ENCODE measurements at places on chromosomes 1 and 21.

DNA sequence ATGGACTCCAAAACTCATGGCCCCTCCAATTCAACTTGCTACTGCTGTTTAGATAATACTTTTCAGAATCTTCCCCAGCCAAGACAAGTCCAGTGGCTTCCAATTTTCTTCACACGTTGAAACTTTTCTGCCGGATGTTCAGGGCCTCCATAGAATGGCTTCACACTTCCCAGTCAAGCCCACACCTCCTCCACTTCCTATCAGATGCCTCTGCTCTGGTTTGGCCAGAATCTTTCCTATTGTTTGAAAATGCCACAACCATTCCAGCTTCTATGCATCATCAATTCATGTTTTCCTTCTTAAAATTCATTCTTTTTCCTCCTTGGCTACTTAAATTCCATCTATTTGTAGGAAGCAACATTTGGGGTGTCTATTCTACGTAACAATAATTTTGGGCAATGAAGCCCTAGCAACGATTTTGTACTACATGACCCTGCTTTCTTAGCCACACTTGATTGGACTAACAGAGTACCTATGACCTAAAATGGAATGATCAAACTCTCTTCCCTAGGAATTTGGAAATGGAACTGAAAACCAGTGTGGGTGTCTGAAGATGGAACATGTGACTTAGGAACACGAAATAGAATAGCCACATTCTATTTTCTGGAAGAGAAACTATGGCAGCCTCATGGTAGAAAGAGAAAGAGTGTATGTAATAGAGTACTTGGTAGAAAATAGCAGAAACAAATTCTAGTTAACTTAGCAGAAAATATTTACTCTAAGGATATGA lies 74.1 kb upstream of the CNIH3 start:
- DNase-seq, result no peak

DNA sequence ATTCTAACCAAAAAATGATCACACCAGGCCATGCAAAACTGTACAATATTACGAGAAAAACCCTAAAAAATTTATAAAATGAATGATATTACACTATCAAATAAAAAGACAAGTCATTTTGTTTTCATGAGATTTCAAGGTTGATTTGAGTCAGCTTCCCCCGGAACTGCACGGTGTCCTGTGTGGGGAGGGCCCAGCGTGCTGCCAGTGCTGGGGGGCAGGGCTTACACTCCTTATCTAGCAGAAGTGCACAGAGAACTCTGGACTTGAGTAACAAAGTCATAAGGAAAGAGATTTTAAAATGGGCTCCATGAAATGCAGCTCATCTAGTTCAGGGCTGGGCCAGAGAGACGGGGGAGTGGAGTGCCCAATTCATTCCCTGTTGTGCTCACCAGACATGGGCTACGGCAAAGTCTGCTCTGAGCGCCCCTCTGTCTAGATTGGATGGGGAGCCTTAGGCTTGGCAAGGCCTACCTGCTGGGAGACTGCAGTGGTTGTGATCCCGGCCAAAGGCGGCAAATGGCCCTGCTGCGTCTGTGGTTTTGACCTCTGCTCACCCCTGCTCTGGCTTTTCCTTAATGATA lies 50.1 kb downstream of the COQ8A start:
- DNase-seq, result no peak

- DNase-seq, result no peak
Measured at GRCh38 chr1:197235355-197235754, 32.7 kb upstream of the CRB1 start.

GRCh38 chr1:179151908-179152682 lies 70.2 kb downstream of the TOR3A start:
- DNase-seq, result no peak

- no peak for DNase-seq
Measured at GRCh38 chr21:23127973-23128372, 2129.8 kb downstream of the NCAM2 start.

DNA sequence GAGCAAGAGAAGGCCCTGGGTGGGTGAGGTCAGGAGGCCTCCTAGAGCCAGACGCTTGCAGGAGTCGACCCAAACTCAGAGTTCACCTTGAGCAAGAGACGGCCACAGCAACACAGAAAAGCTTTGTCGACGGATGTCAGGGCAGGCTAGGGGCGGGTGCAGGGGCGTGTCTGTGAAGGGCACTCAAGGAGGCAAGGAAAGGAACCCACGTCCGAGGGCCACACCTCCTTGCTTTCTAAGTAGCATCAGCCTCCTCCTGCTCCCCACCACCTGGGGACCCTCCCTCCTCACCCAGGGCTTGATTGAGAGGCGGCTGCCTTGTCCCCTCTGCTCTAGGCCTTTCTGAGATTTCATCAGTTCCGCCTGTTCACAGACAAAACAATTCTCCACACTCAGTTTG lies 92.1 kb downstream of the OMA1 start:
- no peak for DNase-seq

- DNase-seq, result no peak
Measured at GRCh38 chr1:9207086-9207485, 27.5 kb upstream of the H6PD start.

- no peak for DNase-seq
Measured at GRCh38 chr1:181971424-181971823, 90.1 kb downstream of the ZNF648 start.

DNA sequence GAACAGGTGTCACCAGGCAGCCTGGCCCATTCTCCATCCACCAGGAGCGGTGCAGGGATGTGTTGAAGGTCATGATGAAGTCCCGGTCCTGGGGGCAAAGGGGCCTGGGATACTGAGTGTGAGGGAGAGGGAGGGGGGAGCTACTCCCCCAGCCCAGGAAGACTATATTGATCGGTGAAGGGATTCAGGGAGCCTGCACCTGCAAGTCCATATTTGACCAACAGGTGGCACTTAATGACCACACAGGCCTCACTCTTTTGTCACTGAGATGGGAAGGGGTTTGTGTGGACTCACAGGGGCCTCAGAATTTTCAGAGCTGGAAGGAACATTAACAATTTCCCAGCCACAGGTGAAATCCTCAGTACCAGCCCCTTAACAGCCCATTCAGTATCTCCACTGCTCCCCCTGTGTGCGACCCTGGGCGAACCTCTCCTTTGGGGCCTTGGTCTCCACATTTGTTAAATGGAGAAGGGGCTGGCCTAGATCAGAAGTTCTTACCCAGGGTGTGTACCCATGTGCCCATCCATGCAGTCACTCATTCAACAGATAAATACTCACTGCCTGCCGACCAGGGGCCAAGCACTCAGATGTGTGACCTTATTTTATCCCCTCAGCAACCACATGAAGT lies 55.6 kb downstream of the NKAIN1 start:
- peak; percentile 74 for DNase-seq

- DNase-seq, result no peak
Measured at GRCh38 chr21:38306433-38307141, 49.8 kb downstream of the KCNJ15 start.

- no peak for DNase-seq
Measured at GRCh38 chr1:30819244-30819571, 61.6 kb upstream of the LAPTM5 start.

- no peak for DNase-seq
Measured at GRCh38 chr1:113401067-113401466, 10.8 kb downstream of the MAGI3 start.

DNA sequence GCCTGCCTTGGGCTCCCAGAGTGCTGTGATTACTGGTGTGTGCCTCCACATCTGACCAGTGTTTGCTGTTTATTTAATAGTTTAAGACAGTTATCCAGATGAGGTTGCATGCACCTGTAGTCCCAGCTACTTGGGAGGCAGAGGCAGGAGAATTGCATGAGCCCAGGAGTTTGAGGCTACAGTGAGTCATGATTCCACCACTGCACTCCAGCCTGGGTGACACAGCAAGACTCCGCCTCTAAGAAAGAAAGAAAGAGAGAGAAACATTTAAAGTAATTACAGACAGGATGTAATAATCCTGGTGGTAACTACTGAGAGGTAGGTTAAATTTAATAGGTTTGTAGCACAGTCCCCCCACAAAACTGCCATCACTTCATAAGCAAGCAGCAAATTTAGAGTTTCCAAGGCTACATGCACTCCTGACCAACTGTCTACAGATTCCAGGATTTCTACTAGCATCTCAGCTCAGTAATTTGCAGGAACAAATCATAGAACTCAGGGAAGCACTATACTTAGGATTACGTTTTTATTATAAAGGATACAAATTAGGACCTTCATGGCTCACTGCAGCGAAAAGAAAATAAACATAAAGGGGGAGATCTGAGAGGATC lies 89.6 kb downstream of the PKN2 start:
- no peak for DNase-seq

DNA sequence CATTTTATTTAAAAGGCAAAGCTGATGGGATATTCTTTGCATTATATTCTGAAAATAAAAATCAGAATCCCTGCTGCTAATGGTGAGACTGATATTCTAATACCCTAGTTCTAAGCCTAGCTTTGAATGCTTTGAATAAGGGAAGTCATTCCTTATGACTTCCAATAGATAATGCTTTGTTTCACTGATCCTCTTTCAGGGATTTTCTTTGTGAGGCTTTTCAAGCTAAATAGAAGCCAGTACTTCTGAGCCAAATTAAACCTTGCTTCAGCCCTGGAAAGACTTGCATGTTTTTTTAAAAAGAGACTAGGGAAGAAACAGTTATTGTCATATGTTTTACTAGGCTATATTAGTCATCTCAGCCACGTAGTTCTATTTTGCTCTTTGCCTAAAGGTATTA lies 68.5 kb upstream of the CACYBP start:
- no peak for DNase-seq

DNA sequence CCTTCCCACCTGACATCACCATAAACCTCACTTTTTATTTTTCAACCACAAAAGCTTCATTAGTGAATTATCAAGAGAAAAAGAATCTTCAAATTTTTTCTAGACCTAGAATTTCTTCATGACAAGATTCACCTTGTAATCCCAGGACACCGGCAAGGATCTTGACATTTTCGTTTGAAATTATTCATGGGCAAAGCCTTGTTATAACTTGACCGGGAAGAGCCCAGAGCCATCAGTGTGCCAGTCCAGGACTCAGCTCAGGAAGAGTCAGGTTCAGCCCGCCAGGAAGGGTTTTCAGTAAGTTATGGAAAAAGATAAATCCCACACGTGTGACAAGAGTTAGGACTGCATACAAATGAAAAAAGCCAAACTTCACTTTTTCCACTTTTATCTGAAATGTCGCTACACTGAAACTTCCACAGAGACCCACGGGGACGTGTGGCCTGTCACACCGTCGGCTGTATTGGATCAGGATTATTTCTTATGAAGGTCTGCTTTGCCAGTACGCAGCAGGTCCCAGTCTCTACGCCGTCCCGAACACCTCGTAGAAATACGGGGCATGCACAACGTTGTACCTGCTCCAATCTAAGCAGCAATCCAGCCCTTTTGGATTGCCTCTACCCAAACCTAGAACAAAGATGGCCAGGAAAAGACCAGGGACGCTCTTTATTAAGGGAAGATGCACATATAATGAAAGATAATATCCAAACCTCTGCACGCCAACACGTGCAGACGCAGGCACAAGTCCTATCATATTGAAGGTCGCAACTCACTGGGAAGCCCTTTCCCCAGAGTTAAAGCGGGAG lies 916 bp downstream of the F3 start:
- no peak for DNase-seq

DNA sequence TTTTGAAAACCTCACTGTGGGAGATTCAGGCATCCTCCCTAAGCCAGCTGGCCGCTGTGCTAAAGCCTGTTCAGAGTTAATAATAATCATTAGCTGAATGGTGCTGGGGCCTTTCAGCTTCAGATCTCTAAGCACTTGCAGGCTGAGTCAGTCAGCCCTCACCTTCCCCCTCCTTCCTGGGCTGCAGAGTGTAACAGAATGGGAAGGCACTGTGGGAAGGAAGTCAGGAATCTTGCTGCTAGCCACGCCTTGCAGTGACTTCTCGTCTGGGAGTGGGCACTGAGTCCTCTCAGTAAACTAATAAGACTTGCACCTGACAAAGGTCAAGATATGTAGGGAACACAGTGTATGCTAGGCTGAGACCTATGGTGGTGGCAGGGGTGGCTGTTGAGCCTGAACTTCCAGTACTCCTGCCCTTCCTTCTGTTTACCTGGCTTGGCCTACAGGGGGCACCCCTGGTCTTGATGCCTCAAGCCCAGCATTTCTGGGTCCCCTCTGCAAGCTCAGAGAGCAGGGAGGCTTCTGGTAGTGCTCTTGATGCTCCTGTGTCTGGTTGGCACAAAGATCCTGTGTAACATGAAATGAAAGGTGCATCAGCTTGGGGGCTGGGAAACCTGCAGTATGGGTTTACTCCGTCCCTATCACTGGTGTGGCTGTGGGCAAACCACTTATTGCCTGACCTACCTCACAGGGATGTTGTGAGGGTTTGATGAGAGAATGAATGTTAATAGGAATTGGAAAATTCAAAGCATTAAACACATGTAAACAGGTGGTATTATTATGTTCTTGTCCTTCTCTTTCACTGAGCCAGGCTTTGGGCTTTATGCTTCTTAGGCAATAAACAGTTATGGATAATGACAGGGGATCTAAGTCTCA lies 6.0 kb downstream of the CYB561D1 start:
- DNase-seq, result no peak

All from nephron progenitor cell (in vitro differentiated cells).